Upper lobe of right lung (tissue), 1 donor: ENCODE measurements at places on chromosomes 3 and 15.

DNA sequence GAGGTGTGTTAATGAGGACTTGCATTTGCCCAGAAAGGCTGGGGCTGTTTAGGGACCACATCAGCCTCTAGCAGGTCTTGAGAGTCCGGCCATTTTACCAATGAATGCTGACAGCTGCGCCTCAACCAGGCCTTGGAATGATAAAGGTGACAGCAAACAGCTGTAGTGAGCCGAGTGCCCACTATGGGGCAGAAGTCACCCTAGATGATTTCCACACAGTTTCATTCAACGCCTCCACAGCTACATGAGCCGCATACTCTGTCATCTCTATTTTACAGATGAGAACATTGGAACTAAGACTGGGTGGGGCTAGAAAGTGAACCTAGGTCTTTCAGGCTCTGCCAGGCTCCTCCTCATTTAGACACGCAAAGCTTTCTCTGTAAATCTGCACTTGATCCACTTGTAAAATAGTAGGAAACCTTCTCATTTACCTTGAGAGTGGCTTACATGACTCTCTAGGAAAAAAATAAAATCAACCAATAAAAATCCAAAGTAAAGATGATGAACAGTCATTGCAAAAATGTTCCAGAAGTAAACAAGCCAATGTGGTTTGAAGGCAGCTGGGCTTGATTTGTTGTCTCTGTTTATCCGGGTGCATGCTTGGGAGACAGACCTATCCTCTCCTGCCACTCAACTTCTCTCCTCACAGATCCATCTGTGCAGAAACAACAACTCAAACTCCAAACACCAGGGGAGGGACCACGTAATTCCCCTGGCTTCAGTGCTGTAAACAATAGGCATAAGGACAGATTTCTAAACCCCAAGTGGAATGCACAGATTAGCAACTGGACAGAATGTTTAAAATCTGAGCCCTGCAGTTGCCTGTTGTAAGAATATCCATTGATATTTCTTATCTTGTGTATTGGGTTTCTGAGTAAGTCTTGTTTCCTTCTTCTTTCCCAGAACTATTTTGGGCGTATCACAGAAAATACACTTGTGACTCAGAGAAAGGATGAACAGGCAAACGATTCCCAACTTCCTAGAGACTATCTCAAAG, 31.5 kb upstream of the LDHAL6B start:
- peaks cover 15% of the 10 kb centered on the region for H3K36me3 ChIP-seq
- no peak overlapping the region for H3K4me3 ChIP-seq
- peak overlapping the region; percentile 56 for H3K27ac ChIP-seq
- H3K27me3 ChIP-seq = no peaks in the 10 kb centered on the region

- no peak overlapping the region for H3K4me3 ChIP-seq
- DNase-seq = no peak
- H3K27me3 ChIP-seq = no peaks in the 10 kb centered on the region
- no peaks in the 10 kb centered on the region for H3K36me3 ChIP-seq
- no peaks in the 10 kb centered on the region for H3K4me1 ChIP-seq
Observed at GRCh38 chr3:17800232-17800631, 57.8 kb upstream of the TBC1D5 start.

GRCh38 chr3:32961189-32961715, 9.8 kb downstream of the CCR4 start:
- no peak overlapping the region for H3K27ac ChIP-seq
- H3K4me1 ChIP-seq = peaks cover 9% of the 10 kb centered on the region
- no peaks in the 10 kb centered on the region for H3K27me3 ChIP-seq
- DNase-seq = no peak

DNA sequence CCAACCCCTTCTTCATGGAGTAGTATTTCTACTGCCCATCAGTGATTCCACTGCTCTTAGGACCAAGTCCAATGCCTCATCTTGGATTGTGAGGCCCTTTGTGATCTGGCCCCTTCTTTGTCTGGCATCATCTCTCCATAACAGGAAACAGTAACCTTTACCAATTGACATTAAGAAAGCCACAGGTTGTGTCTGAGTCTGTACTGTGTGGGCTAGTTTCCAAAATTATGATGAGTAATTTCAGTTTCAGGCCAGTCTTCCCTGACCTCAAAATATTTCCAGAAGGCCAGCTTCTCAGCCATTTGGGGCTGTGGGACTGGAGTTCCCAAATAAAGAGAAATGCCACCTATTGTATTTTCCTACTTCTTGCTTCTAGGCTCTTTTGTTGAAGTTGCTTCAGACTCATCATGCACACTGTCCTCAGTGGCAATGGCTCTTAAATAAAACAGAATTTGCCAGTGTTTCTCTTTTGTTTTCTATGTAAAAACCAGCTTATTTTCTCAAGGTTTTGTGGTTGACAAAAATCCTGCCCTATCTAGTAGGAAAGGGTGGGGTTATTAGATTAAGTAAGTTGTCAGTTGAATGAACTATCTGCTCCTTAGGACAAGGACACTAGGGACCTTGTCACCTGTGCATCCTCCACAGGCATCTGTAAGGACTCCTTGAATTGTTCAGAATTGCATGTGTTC, 47.0 kb upstream of the ACKR4 start:
- H3K27me3 ChIP-seq = no peaks in the 10 kb centered on the region
- H3K36me3 ChIP-seq = no peaks in the 10 kb centered on the region
- peaks cover 6% of the 10 kb centered on the region for H3K4me1 ChIP-seq
- DNase-seq = no peak

- H3K27ac ChIP-seq = no peak overlapping the region
- peak; percentile 44 for DNase-seq
- no peak overlapping the region for H3K4me3 ChIP-seq
- no peaks in the 10 kb centered on the region for H3K27me3 ChIP-seq
- no peaks in the 10 kb centered on the region for H3K36me3 ChIP-seq
- no peaks in the 10 kb centered on the region for H3K4me1 ChIP-seq
Observed at GRCh38 chr3:53806182-53807116, 39.8 kb downstream of the CHDH start.

DNA sequence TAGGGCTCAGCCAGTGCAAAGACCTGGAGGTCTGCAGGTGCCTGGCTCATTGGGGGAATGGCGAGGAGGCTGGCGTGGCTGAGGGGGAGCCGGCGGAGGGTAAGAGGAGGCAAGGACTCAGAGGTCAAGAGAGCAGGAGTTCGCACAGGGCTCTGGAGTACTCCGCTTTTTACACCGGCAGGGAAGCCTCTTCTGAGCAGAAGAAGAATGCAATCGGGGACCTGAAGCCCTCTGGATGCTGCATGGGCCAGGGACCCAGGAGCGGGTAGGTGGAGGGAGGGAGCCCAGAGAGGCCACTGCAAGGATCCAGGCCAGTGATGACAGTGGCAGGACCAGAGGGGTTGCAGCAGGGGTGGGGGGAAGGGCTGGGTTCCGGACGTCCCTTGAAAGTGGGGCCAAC, 70.4 kb upstream of the TAMM41 start:
- H3K36me3 ChIP-seq = no peaks in the 10 kb centered on the region
- no peaks in the 10 kb centered on the region for H3K27me3 ChIP-seq
- no peaks in the 10 kb centered on the region for H3K4me1 ChIP-seq
- H3K4me3 ChIP-seq = no peak overlapping the region

GRCh38 chr3:37287776-37288175, 113.4 kb upstream of the LRRFIP2 start:
- DNase-seq = no peak
- H3K27me3 ChIP-seq = no peaks in the 10 kb centered on the region
- no peak overlapping the region for H3K4me3 ChIP-seq
- H3K27ac ChIP-seq = no peak overlapping the region
- H3K36me3 ChIP-seq = peaks cover 81% of the 10 kb centered on the region
- no peaks in the 10 kb centered on the region for H3K4me1 ChIP-seq

DNA sequence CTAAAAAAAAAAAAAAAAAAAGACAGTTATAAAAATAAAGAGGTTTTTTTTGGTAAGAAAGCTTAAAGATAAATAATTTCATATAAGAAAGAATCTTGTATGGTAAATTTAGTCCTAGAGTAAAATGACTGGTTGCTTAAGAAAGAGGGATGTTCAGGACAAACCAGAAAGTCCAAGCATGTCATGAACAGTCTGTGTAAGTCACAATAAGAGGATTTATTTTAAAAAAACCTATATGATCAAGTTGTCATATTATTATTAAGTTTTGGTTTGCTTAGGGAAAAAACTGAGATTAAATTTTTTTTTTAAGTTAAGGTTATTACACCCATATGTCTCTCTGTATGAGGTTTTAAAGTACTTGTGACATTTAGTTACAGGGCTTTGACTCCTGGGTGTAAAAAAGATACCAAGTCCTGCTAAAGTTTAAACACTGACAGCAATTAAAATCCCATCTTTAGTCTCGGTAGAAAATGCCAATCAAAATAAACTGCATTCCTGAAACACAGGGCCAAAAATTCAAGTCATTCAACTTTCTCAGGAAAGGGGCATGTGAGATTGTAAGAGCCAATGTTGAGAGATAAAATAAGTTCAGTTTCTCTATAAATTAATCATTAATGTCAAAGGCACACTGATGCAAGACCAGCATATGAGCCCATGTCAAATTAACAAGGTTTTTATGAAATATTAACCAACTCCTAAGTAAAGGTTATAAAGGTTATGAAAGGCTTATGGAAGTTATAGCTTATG, 8.5 kb upstream of the BDH1 start:
- H3K36me3 ChIP-seq = no peaks in the 10 kb centered on the region
- no peak overlapping the region for H3K27ac ChIP-seq
- DNase-seq = no peak
- no peaks in the 10 kb centered on the region for H3K4me1 ChIP-seq

DNA sequence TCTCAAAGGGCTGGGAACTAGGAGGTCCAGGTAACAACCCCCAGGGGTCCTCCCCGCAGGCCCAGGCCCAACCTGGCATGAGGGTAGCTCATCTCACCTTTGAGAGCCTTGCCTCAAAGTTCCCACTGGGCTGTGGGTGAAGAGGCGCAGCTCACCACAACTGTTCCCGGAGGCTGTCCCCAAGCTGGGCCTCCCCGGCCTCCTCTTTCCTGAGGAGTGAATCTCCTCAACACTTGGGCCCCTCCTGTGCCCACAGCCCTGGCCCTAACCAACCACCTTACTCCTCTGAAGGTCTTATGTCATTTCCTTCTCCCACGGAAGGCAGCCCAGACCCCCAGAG, 27.5 kb upstream of the CORO2B start:
- no peak for DNase-seq
- no peak overlapping the region for H3K4me3 ChIP-seq
- H3K27ac ChIP-seq = no peak overlapping the region
- no peaks in the 10 kb centered on the region for H3K4me1 ChIP-seq
- H3K27me3 ChIP-seq = no peaks in the 10 kb centered on the region

DNA sequence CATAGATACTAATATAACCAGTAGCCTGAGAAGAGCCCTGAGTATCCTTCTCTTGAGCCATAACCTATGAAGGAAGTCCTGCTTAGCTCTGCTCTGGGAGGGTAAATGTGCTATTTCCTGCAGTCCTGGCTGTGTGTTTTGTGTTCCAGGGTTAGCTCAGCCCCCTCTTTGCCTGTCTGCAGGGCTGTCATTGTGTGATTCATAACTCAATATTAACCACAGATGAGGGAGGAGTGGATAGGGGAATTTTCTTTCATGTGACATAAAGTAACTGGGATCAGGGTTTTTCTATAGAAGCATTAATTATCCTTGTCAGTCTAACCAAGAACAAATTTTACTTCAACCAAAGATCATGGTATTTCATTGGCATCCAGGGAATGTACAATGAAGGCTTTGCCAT, 183.3 kb upstream of the ZBTB20 start:
- no peak overlapping the region for H3K27ac ChIP-seq
- no peaks in the 10 kb centered on the region for H3K4me1 ChIP-seq
- H3K27me3 ChIP-seq = no peaks in the 10 kb centered on the region
- H3K36me3 ChIP-seq = no peaks in the 10 kb centered on the region
- DNase-seq = no peak

DNA sequence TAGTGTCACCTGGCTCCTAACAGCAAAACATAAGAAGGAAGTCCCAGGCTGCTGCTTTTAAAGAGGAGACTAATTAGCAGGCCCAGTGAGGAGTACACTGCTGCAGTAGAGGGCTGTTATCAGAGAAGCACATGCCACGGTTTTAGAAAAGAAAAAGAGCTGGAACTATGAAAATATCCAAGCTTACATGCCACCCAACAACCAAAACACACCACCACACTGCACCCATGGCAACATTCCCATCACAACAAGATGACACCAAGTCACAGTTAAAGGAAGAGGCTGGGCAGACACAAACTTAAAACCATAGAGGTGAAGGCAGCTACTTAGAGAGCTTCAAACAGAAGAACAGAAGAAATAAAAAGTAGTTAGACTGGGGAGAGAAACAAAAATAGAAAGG, 37.0 kb downstream of the NPTN start:
- peaks cover 10% of the 10 kb centered on the region for H3K36me3 ChIP-seq
- peaks cover 47% of the 10 kb centered on the region for H3K4me1 ChIP-seq
- no peak overlapping the region for H3K4me3 ChIP-seq
- no peak overlapping the region for H3K27ac ChIP-seq
- no peak for DNase-seq

- H3K4me1 ChIP-seq = peaks cover 54% of the 10 kb centered on the region
- DNase-seq = peak; percentile 40
- H3K27me3 ChIP-seq = no peaks in the 10 kb centered on the region
Observed at GRCh38 chr15:41919201-41919820, 25.5 kb upstream of the SPTBN5 start.

GRCh38 chr3:195609229-195609628, 25.5 kb upstream of the APOD start:
- no peaks in the 10 kb centered on the region for H3K27me3 ChIP-seq
- H3K4me1 ChIP-seq = no peaks in the 10 kb centered on the region
- DNase-seq = no peak
- H3K36me3 ChIP-seq = no peaks in the 10 kb centered on the region
- no peak overlapping the region for H3K4me3 ChIP-seq

DNA sequence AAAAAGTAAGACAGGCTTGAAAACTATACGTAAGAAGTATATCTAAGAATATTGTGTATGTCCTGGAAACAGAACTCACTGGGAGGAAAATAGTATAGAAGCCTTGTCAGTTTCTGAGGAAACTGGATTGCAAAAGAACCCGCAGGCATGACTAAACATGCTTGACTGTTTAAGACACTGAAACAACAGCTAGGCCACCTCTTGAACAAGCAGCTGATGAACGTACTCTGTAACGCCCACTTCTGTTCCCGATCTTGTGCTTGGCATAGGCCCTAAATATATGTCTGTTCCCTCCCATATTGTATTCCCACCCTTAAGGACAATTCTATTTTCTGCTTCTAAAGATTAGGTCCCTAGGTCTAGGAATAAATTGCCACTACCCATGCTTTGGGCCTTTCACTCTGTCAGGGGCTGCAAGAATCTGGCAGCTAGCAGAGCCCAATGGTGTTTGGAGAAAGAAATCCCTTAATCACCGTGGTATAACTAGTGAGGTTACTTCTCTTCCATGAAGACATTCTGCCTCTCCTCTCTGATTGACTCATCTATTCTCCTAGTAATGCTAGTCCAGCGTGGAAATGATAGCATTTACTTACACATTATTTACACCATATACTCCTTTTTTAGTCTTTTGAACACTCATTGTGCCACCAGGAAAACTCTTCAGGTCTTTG, 46.2 kb downstream of the CD200 start:
- H3K27ac ChIP-seq = peak overlapping the region; percentile 32
- H3K4me3 ChIP-seq = no peak overlapping the region
- no peaks in the 10 kb centered on the region for H3K27me3 ChIP-seq

DNA sequence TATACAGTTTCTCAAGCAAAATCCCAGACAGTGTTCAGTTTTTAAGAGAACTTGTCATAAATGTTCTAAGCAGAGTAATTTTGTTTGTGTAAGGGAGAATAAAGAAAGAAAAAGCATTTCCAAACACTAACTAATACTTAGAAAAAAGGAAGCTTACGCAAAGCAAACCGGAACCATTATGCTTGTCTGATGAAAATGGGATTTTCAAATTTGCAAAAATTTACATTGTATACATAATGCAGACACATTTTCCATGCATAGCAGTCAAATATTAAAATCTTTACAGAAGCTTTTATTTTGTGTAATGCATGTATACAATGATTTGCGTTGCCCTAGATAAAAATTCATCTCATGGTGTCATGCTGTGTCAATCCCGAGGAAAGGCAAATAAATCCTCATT, 229.0 kb downstream of the SLC9A9 start:
- H3K4me1 ChIP-seq = no peaks in the 10 kb centered on the region
- H3K27me3 ChIP-seq = no peaks in the 10 kb centered on the region
- no peak for DNase-seq
- no peaks in the 10 kb centered on the region for H3K36me3 ChIP-seq
- no peak overlapping the region for H3K4me3 ChIP-seq
- no peak overlapping the region for H3K27ac ChIP-seq
